CD4-positive, alpha-beta T cell treated with Interleukin-15 for 4 hours (primary cell): ENCODE measurements at places on chromosomes 6 and 20.

DNA sequence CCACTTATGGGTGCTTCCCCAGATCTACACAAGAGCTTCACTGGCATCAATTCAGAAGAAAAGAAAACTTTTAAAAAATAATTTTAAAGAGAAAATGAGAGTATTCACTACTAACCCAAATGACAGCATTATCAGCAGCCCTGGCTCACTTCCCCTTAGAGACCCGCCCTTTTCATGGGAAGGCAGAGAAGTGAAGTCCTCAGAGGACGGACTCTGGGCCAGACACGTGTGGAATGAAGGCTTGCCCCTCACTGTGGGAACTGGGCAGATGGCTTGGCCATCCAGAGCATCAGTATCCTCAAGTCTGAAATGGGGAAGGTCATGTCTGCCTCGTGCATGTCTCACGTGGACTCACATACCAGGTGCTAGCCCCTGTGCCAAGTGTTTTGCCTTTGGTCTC lies 63.5 kb downstream of the JAG1 start:
- DNase-seq: no peak

DNA sequence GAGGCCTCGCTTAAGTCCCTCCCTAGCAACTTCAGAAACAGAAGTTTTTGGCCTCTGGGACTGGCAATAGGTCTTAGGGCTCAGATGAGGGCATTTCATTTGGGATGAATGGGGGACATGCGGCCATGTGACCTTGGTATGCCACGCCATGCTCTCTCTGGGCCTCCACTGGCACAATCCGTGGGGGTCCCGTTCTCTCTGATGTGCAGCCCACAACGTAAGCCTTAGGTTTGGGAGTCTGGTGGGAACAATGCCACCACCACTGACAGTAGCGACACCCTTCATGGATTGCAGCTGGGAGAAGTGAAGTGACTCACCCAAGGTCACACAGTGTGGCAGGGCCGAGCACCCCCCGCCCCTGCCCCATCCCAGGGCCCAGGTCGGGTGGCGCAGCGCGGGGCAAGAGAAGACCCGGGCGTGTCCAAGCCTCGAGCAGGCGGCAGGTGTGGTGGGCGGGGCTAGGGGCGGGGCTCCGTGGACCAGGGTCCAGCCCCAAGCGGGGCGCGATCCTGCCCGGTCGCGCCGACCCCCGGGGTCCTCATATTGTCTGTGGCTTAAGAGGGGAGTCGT lies 864 bp upstream of the CEBPB start:
- DNase-seq: peak; percentile 5

DNA sequence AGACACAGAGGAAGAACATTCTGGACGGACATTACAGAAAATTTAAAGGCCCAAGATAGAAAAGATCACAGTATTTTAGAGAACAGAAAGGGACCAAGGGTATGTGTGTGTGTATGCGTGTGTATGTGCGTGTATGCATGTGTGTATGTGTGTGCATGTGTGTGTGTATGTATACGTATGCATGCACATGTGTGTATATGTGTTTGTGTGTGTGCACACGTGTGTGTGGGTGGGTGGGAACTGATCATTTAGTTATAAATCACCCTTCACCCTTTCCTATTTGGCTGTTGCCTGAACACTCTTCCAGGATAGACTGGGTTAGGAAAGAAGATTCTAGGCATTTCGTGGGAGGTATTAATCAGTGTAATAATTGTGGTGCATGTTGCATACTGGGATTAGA lies 634.4 kb downstream of the DHX35 start:
- no peak for DNase-seq

DNA sequence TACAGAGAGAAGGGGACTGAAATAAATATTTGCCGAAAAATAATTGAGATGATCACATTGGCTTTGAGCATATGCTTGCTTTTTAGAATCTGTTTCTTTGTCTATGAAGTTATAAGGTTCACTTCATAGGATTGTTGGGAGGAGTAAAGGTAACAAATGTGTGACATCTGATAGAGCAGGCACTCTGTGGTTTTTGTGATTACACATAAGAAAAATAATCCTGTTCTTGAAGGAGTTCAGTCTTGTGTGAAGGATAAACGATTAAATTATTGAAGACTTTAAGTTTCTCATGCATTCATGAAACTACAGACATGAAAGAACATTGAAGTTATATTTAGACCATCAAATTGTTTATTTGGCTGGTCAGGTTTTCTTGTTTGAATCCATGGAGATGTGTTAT lies 45.0 kb downstream of the QKI start:
- DNase-seq: no peak

GRCh38 chr20:38878866-38879265 lies 47.4 kb upstream of the FAM83D start:
- DNase-seq: no peak

DNA sequence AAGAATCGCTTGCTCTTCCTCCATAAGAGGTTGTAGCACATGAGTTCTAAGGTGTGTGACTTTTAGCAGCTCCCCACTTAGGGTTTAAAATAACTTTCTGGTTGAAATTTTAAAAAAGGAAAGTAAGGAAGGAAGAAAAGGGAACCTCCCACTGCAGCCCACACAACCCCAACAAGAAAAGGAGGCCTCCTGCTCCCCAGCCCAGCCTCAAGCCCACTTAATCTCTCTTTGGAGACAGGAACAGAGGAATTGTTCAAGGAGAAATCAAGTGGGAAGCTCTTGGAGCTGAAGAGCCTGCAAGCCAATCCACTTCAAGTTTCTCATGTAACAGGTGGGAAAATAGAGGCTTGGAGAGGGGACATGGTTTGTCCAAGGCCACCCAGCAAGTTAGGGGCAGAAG lies 39.1 kb upstream of the PREX1 start:
- no peak for DNase-seq

- DNase-seq: no peak
Observed at GRCh38 chr20:48957053-48957481, 35.6 kb downstream of the ARFGEF2 start.
